Mesothelial cell of epicardium (in vitro differentiated cells): ENCODE measurements at places on chromosomes 2 and 18. TPM values are rescaled to one million over a fixed set of nuclear protein-coding genes. Genes with fewer than 3 reads are reported as not detected.

TTC31 gene
- 26.1 to 27.3 TPM (median 26.1 TPM) in 3 replicates for total RNA-seq

NT5C1B gene
- 0.29 TPM in 1 of 3 replicates, not detected in the others for total RNA-seq

CFAP65 gene
- total RNA-seq = not detected in 3 replicates

AQP12B gene
- not detected in 3 replicates for total RNA-seq

ATOH8 gene
- total RNA-seq = 12.6 to 13.8 TPM (median 12.7 TPM) in 3 replicates

ITGB1BP1 gene
- 35.9 to 39.8 TPM (median 38.0 TPM) in 3 replicates for total RNA-seq

SPR gene
- total RNA-seq = 11.4 to 13.8 TPM (median 12.5 TPM) in 3 replicates

ZNF512 gene
- 65.6 to 75.1 TPM (median 72.8 TPM) in 3 replicates for total RNA-seq

AFTPH gene
- 21.7 to 22.9 TPM (median 22.2 TPM) in 3 replicates for total RNA-seq

SRD5A2 gene
- not detected in 3 replicates for total RNA-seq

DNA sequence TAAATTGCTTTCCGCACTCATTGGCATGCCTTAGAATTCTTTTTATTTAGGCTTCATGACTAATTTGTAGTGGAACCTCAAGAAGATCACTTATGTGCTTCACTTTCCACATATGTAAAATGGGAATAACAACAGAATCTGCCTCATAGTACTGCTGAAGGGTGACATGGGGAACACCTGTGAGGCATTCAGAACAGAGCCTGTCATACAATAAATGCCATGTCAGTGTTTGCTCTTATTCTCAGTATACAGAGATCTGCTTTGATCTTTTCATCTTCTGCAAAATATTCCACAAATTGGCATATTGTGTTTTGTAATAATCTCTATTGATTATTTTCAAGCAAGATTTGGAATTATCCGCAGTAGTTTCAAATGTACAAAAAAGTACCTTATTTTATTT lies 17.4 kb upstream of the CPS1 start:
- peaks cover 1% of the 10 kb centered on the region for H3K27me3 ChIP-seq
- peaks cover 12% of the 10 kb centered on the region for H3K4me1 ChIP-seq

- no peak overlapping the region for H3K4me3 ChIP-seq
- H3K27ac ChIP-seq = no peak overlapping the region
- H3K27me3 ChIP-seq = no peaks in the 10 kb centered on the region
- DNase-seq = no peak
- H3K4me1 ChIP-seq = peaks cover 5% of the 10 kb centered on the region
Measured at GRCh38 chr2:46196871-46197462, 100.2 kb upstream of the EPAS1 start.

DNA sequence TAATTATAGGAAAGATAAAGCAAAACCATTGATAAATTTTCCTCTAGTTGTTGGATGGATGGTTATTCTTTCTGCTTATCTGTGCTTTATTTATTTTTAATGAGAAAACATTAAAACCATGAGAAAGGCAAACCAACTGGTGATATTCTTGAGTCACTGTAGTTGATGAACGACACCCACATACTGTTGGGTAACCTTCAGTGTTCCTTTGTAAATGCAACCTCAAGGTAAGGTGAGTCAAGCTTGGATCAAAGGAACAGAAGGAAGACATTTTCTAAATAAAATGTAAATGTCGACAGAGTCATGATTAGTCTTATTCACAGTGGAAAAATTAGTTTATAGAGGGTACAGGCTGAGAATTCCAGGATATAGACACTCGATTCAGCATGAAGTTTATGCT lies 12.7 kb downstream of the ABCB11 start:
- H3K27me3 ChIP-seq = peaks cover 46% of the 10 kb centered on the region
- H3K4me3 ChIP-seq = no peak overlapping the region
- no peaks in the 10 kb centered on the region for H3K36me3 ChIP-seq
- DNase-seq = no peak

GRCh38 chr2:28687640-28688385 lies 63.8 kb upstream of the PPP1CB start:
- H3K27me3 ChIP-seq = no peaks in the 10 kb centered on the region
- no peak for DNase-seq
- H3K36me3 ChIP-seq = no peaks in the 10 kb centered on the region

- H3K36me3 ChIP-seq = peaks cover 3% of the 10 kb centered on the region
- peaks cover 7% of the 10 kb centered on the region for H3K4me1 ChIP-seq
- no peak for DNase-seq
- H3K27ac ChIP-seq = no peak overlapping the region
- no peak overlapping the region for H3K4me3 ChIP-seq
Measured at GRCh38 chr2:222352981-222353380, 54.2 kb upstream of the PAX3 start.

GRCh38 chr2:64342195-64343099 lies 111.5 kb upstream of the LGALSL start:
- H3K27me3 ChIP-seq = no peaks in the 10 kb centered on the region
- no peak for DNase-seq
- H3K36me3 ChIP-seq = no peaks in the 10 kb centered on the region
- no peak overlapping the region for H3K27ac ChIP-seq
- no peak overlapping the region for H3K4me3 ChIP-seq

- H3K36me3 ChIP-seq = no peaks in the 10 kb centered on the region
- H3K27me3 ChIP-seq = no peaks in the 10 kb centered on the region
- H3K27ac ChIP-seq = no peak overlapping the region
- H3K4me3 ChIP-seq = no peak overlapping the region
Measured at GRCh38 chr18:42271647-42272414, 316.8 kb downstream of the PIK3C3 start.

DNA sequence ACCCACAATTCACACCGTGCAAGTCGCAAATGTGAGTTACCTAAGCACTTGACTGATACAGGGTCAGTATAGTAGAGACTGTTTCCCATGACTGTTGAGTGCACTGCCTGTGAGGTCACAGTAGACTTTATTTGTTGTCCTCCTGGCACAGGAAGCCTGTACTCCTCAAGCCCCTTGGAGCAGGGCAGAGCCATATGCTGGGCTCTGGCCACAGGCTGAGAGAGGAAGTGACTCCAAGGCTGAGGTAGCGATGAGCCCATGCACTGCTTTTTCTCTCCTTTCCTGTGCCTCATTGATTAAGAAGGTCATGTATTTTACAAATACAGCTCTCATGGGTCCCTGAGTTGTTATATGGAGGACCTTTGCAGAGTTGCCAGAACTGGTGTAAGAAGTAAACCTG lies 287.7 kb downstream of the SRBD1 start:
- peaks cover 1% of the 10 kb centered on the region for H3K36me3 ChIP-seq
- H3K27me3 ChIP-seq = peaks cover 4% of the 10 kb centered on the region
- no peak overlapping the region for H3K27ac ChIP-seq
- H3K4me3 ChIP-seq = no peak overlapping the region
- H3K4me1 ChIP-seq = no peaks in the 10 kb centered on the region
- no peak for DNase-seq

- no peak overlapping the region for H3K4me3 ChIP-seq
- no peak overlapping the region for H3K27ac ChIP-seq
- peaks cover 12% of the 10 kb centered on the region for H3K4me1 ChIP-seq
- H3K27me3 ChIP-seq = peaks cover 84% of the 10 kb centered on the region
- DNase-seq = no peak
- H3K36me3 ChIP-seq = no peaks in the 10 kb centered on the region
Measured at GRCh38 chr2:156317631-156318030, 14.9 kb downstream of the NR4A2 start.

GRCh38 chr2:46972438-46972837 lies 56.8 kb upstream of the MCFD2 start:
- H3K36me3 ChIP-seq = peaks cover 3% of the 10 kb centered on the region
- DNase-seq = no peak
- H3K27ac ChIP-seq = no peak overlapping the region
- peaks cover under 1% of the 10 kb centered on the region for H3K4me1 ChIP-seq
- H3K4me3 ChIP-seq = no peak overlapping the region
- no peaks in the 10 kb centered on the region for H3K27me3 ChIP-seq
